ENCODE measurements at places on chromosomes 1 and 21.
A peak's percentile ranks its signal among the peaks of the same experiment; 100 is the strongest.

GRCh38 chr1:41110286-41110685 is 88.8 kb upstream of the SLFNL1 start:
- no peak for DNase-seq

DNA sequence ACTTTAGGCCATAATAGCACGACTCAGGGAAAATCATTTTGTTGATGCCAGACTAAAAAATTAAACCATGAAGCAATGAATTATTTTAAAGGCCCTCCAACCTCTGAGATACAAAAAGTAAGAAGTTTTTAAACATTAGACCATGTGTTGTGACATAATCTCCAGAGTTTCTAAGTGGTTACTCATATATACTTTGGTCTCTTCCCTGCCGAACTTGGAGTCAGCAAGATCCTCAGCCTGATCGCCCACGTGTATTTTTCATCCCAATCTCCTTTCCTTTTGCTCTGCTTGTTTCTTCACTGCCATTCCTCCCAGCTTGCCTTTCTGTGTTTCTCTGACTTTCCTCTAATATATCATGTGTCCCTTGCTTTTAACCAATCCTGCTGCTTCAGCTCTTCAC is 3.8 kb downstream of the ARV1 start:
- DNase-seq = no peak

DNA sequence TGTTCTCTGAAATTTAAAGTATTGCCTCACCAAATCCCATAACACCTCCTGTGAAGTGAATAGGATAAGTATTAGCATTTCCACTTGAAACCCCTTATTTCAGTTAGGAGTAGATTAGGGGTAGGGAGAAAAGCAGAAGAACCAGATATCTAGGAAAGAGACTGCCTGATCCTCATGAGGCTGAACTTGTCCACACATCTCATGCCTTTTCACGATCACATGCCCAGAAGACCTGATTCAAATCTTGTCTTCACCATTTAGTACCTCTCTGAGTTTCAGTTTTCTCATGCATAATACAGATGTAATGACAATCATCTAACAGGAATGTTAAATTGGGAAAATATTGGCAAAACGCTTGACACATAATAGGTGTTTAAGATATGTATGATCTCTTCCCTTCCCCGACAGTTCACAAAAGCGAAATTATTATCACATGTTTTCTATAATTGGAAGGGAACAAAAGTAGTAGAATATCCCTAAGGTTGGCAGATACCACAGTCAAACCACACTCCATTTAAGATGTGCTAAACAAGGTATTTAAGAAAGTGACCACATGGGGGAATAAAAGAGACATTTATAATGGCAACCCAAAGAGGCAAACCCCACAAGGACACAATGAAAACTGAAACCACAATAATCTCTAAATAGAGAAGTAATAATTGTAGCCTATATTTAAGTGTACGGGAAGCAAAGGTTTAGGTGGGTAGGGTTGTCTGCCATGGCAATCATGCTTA is 25.2 kb downstream of the GFI1 start:
- DNase-seq = no peak

DNA sequence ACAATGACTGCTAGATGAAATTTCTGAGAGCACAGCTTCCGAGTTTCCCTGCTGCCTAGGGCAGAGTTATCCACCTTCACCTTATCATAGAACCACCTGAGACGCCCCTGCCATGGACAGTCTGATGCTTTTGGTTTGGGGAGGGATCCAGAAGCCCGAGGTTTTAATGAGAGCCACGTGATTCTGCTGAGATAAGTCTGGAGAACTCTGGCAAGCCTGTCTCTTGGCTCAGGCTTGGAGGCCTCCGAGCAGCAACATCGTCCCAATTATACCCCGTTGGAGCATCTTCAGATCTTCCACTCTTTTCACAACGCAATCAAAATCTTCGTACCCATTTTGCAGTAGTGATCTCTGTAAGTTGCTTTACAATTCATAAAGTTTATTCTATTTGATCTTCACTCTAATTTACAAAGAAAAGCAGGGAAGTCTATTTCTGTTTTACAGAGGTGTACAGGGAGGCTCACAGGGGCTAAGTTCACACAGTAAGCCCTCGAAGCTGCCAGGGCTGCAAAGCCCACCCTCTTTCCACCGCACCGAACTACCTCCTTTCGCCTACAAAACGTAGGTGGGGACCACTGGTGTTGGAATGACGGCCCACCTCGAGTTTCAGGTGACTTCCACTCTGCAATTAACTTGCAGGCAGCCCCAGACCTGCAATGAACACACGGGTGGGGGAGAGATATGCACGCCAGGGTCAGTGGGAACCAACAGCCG is 513 bp upstream of the HHAT start:
- DNase-seq = no peak

DNA sequence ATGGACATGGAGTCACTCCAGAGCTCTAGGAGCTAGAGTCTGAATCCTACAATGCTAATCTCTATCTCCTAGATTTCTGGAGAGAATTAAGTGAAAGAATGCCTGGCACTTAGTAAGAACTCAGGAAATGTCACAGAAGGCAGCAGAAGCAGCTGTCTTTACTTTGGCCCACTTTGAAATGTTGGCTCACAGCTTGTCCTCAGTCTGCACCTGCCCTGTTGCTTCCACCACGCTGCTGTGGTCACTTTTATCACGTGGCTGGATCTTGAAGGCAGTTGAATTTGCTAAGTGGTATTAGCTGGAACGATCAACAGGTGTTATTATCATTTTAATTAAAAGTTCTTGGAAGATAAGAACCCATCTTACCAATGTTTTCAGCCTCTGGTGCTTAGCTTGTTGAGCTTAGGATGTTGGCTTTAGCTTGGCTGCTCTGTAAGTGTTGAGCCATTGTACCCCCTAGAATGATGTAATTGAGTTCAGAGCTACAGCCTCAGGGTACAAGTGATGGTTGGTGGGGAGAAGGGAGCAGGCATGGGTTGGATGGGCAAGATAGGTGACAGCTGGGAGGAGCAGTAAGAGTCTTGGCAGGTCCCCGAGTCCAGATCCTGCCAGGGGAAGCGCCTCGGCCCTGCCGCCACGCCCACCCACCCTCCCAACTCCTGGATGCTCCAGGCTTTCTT is 41.9 kb upstream of the EPS8L3 start:
- DNase-seq = no peak

GRCh38 chr1:214943054-214943453 is 139.5 kb upstream of the KCNK2 start:
- DNase-seq = no peak

DNA sequence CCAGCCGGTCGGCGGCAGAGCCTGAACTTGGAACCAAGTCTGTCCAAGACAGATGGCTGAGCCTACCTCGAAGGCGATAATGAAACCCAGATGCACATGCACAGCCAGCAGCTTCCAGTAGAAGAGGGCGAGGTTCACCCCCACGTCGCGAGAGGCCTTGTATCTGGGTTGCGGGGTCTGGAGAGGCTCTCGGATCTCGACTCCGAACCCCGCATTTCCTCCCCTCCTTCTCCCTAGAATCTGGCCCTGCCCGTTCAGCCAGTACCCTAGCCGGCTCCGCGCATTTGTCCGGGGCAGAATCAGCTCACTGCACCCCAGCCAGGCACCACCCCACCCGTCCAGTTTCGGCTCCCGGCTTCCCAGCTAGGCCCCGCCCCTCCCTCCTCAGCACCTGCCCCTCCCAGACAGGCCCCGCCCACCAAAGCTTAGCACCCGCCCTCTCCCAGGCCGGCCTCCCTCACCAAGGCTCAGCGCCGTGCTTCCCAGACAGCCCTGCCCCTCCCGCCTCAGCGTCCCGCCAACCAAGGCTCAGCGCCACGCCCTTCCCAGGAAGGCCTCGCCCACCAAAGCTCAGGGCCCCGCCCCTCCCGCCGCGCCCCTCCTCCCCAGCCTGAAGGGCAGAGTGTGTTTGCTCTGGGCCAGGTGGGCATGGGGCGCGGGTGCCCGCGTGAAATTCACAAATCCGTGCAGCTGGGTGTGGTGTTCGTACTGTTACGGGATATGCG is 4.8 kb upstream of the ARHGEF19 start:
- DNase-seq = peak; percentile 97

DNA sequence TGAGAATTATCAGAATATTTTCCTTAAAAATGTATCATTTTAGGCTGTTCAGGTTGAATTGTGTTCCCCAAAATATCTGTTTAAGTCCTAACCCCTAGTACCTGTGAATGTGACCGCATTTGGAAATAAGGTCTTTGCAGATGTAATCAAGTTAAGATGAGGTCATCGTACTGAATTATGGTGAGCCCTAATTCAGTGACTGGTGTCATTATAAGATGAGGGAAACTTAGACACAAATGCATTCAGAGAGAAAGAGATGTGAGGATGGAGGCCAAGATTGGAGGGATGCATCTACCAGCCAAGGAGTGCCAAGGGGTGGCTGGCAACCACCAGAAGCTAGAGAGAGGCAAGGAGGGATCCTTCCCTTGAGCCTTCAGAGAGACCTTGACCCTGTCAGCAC is 4.1 kb downstream of the RAB4A start:
- no peak for DNase-seq

DNA sequence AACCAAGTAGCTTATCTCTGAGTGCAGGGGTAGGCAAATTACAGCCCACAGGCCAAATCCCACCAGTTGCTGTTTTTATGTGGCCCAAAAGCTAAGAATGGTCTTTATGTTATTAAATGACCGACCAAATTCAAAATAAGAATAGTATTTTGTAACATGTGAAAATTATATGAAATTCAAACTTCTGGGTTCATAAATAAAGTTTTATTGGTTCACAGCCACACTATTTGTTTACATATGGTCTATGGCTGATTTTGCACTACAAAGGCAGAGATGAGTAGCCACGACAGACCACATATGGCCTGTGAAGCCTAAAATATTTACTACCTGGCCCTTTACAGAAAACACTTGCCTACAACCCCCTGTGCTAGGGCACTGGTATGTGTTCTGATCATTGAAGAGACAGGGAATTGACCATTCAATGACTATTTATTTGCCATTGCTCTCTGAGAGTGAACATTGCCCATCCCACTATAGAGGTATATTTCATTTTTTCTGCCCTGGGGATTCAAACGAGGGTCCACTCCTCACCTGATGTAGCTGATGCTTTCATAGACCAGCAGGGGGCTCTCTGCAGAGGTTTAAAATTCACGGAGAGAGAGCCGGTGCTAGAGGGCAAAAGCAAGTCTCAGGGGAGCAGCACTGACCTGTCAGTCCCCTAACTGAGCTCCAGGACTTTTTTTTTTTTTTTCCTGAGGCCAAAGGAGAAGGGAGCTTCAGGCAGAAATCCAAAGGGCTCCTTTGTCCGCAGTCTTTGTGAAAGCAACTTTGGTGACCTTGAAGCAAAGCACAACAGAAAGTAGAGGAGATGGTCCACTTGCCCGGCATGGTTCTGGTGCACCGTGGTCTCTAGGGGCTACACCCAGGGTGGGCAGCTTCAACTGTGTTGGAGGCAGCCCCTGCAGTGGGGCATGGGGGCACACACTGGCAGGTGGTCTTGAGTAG is 7.3 kb upstream of the GNL2 start:
- DNase-seq = no peak

GRCh38 chr1:62128745-62129144 is 65.9 kb upstream of the L1TD1 start:
- no peak for DNase-seq

- DNase-seq = no peak
Measured at GRCh38 chr1:92691925-92692324, 93.0 kb downstream of the EVI5 start.

- DNase-seq = no peak
Measured at GRCh38 chr1:58006421-58007046, 540.0 kb downstream of the OMA1 start.

- no peak for DNase-seq
Measured at GRCh38 chr1:119984771-119985170, 84.7 kb downstream of the NOTCH2 start.

GRCh38 chr21:34812504-34813265 is 143.9 kb downstream of the CLIC6 start:
- DNase-seq = no peak

DNA sequence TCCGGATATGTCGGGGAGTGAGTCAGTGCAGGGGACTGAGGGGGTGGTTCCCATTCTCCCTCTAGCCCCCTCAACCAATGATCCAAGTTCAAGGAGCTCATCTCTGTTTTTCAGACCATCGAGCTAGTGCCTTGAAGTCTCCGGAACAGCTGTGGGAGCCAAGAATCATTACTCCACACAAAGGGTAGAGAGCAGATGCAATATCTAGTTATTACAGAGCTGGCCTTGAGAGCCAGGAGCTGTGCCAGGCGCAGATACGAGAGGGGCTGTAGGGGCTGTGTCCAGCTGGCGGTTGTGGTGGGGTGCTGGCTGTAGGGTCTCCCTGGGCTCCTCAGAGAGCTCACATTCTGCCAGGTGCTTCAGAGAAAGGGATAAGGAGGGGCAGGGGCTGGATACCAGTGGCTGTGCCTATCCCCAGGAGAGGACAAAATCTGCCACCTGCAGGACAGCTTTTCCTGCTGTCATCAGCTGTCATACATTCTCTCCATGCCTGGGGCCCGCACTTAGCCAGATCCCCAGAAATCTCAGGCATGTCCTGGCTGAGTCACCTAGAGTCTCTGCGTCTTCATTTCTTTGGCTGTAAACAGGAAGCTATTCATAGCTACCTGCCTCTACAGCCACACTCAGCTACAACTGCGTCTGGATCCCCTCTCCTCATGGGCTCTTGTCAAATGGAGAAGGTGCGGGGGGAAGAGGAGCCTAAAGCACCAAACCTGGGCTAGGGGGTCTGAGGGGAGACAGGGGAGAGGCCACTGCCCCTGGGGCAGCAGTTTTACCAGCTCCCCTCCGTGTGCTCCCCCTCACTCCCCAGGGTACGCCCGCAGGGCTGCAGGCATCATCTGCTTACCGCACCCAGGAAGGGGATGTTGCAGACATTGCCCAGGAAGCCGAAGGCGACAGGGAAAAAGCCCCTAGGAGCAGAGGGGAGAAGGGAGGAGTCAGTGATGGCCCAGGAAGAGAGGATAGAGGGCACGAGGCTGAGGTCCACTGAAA is 2.4 kb upstream of the KISS1 start:
- no peak for DNase-seq

GRCh38 chr1:155463865-155464650 is 98.5 kb downstream of the ASH1L start:
- no peak for DNase-seq

GRCh38 chr1:174740249-174740968 is 259.3 kb upstream of the CACYBP start:
- no peak for DNase-seq

DNA sequence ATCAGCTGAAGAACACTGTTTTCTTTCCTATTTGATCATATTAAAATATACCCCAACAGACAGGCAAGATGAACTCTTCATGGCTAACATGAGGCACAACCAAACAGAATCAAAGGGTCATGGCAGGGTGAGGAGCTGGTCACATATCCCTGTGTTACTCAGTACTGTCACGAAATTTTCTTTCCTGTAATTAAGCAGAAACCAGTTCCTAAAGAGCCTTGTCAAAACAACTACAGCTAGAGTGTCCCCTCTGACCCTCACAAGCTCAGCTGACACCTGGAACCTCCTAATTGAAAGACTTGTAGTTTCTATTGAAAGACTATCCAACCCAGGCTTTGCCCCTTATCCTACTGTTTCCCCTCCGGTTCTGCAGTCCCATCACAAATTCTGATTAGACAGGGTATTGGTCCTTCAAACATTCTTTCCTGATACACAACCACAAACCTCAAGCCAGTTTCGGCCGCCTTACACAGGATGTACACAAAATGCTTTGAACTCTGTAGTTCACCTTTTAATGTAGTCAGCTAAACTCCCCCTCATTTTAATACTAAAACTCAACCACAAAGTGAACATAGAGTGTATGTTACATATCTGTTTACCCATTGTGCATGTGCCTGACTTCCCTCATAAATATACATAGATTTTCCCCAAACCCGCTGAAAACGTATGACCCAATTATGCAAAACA is 651.9 kb downstream of the MRPL39 start:
- DNase-seq = no peak

- no peak for DNase-seq
Measured at GRCh38 chr1:68181165-68181556, 51.2 kb downstream of the WLS start.
